B cell (primary cell): ENCODE measurements at places on chromosomes 11 and 22.

DNA sequence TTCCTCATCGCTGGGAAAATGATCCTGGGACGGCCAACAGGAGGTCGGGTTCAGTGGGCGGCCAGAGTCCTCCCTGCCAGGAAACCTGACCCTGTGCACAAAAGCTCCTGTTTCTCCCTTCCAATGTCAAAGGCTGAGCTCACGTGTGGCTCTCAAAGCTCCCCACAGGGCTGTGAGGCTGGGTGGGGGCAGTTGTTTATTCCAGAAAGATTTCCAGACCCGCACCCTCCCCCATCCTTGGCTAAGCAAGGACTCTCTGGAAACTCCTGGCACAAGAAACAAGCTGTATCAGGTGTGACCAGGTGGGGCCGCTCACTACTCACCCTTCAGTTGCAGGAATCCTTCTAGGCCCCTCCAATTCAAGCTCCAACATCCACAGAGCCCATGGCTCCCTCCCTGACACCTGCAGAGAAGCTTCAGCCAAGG lies 131.9 kb downstream of the SHANK2 start:
- peak; percentile 17 for DNase-seq

DNA sequence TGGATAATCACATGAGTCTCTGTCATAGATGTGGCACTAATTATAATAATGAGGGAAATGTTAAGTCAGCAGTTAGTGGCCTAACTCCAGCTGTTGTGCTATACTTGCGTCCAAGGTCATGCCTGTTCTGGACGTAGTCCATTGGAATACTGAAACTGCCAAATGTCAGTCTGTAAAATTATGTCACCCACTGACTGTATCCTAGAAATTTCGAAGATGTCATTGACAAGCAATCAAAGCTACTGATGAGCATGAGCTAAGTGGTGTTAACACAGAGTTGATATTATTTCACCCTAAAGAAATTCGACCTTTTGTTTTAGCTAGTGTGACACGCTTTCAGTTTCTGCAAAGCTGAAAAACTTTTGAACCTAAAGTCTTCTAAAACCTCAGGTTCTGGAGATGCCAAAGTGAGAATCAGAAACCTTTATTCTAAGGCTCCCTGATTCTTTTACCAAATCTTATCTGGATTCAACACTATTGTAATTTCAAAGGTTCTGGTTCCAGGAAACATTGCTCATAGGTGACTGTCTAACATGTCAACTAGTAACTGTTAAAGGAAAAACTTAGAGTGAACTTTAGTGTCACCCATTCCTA lies 14.9 kb upstream of the ME3 start:
- no peak for DNase-seq

DNA sequence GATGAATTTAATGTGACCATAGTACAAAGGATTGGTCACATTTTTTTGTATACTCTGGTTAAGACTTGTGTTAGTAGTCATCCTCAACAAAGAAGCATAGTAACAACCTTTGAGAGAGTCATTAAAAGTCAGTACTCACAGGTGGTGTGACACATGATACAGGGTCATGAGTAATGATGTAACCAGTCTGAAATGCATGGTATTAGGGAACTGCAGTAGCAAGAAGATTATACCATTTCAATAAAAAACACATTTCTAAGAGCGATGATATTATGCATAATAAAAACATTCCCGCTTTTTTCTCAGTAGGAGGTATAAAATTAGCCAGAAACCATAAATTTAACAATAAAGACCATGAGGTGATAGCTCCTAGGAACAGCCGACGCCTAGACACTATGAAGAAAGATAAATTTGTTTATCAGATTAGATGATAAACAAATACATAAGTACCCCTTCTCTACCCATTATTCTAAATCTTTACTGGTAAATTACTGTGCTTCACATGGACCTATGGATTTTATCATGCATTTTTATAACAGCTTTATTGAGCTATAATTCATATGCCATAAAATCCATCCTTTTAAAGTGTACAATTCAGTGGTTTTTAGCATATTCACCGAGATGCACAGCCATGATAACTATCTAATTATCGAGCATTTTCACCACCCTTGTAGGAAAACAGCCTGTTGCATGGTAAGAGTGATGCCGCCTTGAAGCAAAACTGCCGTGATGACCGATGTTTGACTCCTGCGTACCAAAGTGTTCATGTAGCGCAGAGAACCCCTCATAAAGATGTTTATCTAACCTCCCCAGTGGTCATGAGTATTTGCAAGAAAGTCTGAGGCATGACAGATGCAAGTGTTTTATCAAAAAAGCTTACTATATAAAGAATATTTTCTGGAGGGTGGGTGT lies 41.8 kb downstream of the TMPRSS5 start:
- no peak for DNase-seq

- no peak for DNase-seq
Observed at GRCh38 chr11:61103851-61104423, 1.6 kb downstream of the CD5 start.

DNA sequence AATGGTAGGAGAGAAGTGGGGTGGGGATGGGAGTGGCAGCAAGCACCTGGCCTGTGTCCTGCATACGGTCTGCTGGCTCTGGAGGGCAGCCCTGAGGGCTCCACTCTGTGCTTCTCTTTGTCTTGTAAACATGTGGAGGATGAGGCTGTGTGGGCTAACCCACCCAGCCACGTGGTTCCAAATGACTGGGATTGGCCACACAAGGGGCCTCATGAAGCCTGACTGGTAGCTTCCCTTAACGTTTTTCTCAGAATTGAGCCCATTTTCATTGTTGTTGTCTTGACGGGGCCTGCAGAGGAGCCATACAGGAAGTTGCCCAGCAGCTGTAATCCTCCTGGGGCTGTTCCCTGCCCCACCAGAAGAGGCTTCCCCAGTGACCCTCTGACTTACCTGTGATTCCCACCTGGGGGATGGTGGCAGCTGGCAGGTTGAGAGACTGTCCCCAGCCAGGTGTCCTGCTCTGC lies 18.0 kb downstream of the DERL3 start:
- peak; percentile 41 for DNase-seq

DNA sequence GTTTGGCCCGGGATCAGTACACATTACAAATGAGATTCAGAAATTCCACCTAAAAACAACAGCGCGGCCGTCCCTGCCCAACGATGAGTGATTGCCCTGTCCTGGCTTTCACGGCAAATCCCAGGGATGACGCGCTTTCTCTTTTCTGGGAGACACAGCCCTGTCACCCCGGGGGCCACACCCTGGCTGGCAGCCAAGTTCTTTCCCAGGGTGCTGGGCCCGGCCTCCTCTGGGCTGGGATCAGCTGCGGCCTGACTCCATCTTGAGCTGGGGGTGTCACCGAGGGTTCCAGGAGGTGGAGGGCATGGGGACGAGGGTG lies 82.7 kb downstream of the FBLN1 start:
- DNase-seq, result no peak

GRCh38 chr11:116823031-116823843 lies at the start of gene APOA4:
Gene APOA4, minus strand, starts transcription at chr11:116823304. Its CDS starts 113 bp downstream, at chr11:116823191.
- no peak for DNase-seq

DNA sequence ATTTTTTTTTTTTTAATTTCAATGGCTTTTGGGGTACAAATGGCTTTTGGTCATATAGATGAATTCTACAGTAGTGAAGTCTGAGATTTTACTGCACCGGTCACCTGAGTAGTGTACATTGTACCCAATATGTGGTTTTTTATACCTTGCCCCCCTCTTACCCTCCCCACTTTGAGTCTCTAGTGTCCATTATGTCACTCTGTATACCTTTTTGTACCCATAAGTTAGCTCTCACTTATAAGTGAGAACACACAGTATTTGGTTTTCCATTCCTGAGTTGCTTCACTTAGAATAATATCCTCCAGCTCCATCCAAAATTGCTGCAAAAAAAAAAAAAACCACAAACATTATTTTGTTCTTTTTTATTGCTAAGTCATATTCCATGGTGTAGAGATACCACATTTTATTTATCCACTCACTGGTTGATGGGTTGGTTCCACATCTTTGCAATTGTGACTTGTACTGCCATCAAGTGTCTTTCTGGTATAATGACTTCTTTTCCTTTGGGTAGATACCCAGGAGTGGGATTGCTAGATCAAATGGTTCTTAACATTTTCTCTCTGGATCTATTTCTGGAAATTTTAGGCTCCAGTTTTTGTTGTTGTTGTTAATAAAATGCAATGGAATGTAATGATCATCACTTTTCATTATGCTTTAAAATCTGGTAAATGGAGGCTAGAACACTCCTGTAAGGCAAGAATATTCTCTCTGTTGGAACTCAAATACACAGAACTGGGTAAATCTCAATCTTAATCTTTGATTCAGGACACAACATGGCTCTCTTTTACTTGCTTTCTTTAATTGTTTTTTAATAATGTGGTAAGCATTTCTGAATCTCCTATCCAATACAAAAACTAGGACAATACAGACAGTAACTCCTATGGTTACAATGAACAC lies 10.3 kb downstream of the NEAT1 start:
- DNase-seq, result peak; percentile 75

DNA sequence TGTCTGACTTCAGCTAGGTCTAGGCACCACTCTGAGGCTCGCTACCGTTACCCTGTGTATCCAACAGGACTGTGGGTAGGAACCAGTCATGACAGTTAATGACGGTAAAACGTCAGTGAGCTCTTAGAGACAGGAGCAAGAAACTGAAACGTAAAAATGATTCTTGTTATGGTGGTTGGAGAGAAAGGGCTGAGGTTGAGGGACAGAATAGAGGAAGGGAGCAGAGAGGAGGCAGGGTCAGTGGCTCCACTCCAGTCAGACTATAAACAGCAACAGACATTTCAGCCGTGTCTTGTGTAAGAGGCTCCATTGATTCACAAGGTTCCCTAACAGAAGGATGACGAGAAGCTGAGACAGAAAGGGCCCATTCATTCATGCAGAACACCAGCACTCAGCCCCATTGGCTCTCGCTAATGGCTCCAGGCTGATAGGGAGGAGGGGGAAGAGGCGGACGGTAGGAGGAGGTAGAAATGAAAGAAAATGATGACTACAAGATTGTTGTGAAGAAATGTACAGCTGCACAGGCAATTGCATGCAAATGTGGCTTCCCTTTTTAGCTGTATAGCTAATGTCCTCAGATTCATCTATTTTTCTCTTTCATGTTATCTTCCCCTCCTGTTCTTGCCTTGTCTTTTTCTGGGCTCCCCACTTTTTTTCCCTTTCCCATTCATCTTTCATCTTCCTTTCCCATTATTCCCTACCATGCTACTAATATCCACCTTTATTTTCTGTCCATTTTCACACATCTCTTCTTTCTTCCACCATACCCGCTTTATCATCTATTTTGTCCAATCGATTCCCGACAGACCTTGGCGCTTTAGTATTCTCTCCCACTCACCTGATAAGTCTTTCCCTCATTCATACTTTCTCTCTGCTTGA lies 34.3 kb downstream of the ETS1 start:
- peak; percentile 93 for DNase-seq

DNA sequence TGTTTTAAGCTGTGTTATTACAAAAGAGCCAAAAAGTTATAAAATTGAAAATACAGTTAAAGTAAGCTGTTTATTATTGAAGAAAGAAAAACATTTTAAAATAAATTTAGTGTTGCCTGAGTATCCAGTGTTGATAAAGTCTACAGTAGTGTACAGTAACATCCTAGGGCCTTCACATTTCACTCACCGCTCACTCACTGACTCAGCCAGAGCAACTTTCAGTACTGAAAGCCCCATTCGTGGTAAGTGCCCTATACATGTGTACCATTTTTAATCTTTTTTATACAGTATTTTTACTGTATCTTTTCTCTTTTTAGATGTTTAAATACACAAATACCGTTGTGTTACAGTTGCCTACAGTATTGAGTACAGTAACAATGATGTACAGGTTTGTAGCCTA lies 35.0 kb downstream of the POLD3 start:
- no peak for DNase-seq

GRCh38 chr11:131904756-131905155 lies 534.3 kb downstream of the NTM start:
- no peak for DNase-seq

DNA sequence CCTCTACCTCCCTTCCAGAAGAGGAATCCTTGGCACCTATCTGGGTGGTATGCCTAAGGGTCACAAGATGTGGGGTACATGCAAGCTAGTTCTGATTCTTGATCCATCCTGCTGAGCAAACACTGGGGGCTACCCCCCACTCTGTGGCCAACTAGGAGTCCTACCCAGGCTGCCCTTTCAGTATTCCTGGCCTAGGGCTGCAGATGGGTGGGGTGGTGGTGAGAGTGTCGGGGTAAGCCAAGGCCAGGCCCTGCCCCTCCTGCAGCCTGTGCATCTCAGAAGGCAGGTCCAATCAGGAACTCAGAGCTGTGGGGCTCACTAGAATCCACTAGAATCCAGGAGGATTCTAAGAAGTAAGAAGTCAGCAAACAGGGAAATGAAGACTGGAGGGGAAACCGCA lies 10.9 kb downstream of the SSH3 start:
- DNase-seq, result no peak

DNA sequence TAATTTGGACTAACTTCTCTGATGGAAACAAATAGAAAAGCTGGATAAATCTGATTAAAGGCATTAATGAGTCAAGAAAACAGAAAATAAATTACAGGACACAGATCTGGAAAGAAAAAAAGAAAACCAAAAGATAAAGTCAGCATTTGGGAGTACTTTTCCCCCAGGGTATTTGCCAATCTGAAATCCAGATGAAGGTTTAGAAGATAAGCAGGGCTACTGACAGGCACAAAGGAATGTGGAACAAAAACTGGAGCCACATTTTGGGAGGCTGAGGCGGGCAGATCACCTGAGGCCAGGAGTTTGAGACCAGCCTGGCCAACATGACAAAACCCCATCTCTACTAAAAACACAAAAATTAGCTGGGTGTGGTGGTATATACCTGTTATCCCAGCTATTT lies 57.2 kb downstream of the SBF2 start:
- no peak for DNase-seq

DNA sequence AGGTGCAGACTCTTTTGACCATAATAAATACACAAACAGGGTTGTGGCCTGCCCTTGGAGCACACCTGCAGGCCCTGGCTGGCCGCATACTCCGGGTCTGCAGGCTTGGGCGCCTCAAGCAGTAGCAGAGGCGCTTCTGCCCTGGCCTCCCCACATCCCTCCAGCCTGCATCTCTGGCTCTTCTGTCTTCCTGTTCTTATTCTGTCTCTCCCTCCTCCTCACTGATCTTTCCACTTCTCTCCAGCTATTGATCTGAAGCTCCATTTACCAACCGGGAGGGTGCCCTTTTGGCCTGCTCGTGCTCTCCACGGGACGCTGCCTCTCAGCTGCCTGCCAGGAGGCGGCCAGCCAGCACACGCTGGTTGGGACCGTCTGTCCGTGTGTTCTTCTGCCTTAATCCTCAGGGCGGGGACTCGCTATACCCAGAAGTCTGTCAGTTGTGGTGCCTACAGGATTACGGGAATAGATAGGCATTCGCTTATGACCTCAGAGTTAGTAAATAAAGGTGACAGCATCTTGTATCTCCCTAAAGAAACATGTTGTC lies 5.2 kb downstream of the UPB1 start:
- no peak for DNase-seq

DNA sequence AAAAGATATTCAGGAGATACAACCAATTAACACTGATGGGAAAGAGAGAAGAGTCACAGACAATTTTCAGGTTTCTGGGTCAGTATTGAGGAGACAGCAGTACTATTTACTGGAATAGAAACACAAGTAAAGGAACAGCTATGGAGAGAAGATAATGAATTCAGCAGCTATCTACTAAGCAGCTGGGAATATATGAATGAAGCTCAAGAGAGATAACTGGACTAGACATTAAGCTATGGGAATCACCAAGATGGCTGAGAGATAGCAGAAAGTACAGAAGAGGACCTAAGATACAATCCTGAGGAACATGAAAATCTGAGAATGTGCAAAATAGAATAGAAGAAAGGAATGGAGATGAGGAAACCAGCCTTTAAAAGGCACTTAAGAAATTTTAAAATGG lies 15.9 kb downstream of the ALG9 start:
- DNase-seq, result no peak
